Type B pancreatic cell (in vitro differentiated cells): ENCODE measurements at places on chromosomes 1 and 21.

DNA sequence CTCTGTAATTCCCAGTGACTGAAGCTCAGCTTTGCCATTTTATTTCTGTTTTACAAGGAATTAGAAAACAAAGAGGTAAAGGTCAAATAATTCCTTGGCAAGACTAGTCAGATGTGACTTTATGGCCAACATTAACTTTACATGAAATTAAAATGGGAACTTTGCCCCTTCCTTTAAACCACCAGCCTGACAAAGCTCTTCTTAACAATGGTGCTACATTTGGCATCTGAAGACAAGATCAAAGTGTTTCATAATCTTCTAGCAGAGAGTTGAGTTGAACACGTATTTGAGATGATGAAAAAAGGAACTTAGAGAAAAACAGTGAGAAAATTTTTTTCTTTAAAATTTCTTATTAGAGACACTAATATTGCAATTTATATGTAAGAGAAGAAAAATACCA lies 193.8 kb downstream of the AK5 start:
- no peak for DNase-seq

- no peak for DNase-seq
Observed at GRCh38 chr1:182337736-182338571, 53.6 kb downstream of the GLUL start.

GRCh38 chr1:33257207-33257771 lies 997 bp downstream of the ZNF362 start:
- DNase-seq, result no peak

DNA sequence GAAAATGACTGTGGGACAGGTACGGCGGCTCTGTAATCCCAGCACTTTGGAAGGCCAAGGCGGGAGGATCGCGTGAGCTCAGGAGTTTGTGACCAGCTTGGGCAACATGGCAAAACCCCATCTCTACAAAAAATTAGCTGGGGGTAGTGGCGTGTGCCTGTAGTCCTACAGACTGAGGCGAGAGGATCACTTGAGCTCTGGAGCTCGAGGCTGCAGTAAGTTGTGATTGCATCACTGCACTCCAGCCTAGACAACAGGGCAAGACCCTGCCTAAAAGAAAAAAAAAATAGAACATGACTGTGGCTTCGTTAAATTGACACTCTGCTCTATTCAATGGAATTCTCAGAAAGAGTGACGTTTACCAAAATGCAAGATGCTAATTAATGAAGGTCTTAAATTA lies 3.9 kb upstream of the DBT start:
- no peak for DNase-seq
